ENCODE measurements at places on chromosomes 6 and 20. TPM values are rescaled to one million over a fixed set of nuclear protein-coding genes. Genes with fewer than 3 reads are reported as not detected.

DNA sequence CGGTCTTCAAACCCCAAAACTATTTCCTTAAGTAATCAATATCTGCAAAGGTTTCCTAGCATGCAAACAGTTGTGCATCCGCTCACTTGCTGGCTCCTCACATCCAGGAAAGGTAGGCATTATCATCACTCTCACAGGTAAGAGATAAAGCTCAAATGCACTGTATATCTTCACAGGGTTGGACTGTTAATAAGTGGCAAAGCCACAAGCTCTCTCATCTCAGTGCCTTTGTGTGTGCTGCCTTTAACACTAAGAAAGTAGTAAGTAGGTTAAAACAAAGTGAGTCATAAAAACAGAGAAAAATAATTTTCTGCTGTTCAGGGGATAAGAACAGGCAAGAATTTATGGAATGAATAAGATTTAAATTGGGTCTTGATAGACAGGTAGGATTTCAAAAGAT is 21.3 kb downstream of the MAN1A1 start:
- no peak for DNase-seq

- no peak for DNase-seq
These were observed 87.2 kb downstream of the DST start for GRCh38 chr6:56555438-56555872.

GRCh38 chr6:162497389-162497788 is 230.2 kb downstream of the PRKN start:
- no peak for DNase-seq

DNA sequence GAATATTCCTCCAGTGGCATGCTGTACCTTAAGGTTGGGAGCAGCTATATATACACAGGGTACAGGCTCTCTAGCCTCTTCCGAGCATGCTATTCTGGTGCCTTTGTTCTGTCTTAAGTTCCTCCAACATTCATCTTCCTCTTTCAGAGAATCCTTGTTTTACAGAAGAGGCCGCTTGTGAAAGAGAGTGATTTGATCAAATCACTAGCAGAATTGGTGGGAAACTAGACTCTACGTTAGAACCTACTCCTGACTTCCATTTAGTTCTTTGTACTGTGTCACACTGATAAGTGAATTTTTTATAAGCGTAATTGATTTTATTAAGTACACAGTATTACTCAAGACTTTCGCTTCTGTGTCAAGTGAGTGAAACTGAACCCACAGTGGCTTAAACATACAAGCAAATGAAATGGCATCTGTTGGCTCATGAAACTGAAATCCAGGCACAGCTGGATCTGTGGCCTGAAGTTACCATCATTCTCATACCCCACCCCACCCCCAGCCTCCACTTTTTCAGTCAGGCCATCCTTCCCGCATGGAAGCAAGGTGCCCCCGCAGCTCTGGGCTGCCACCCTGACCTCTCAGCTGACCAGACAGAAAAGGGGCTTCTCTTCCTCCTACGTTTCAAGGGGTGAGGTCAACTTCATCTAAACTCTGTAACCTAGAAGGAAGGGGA is 102.3 kb downstream of the RPP40 start:
- no peak for DNase-seq

GRCh38 chr20:16483024-16483423 is 90.2 kb downstream of the KIF16B start:
- no peak for DNase-seq

GRCh38 chr20:63572788-63573646 is 1.0 kb downstream of the HELZ2 start:
- DNase-seq: no peak

DNA sequence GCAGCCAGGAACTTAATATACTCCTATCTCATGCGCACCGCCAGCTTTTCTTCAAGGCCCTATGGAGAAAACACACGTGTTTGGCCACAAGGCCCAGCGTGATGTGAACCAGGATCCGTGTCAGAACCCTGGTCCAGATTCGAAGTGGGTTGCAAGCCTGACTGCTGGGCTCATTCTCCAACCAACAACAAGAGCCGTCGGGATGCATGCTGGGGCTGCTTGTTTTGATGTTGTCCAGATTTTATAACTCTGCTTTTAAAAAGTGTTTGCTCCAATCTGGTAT is 463 bp upstream of the SLC22A2 start:
- no peak for DNase-seq

GRCh38 chr6:113103634-113104361 is 753.3 kb upstream of the MARCKS start:
- no peak for DNase-seq

DNA sequence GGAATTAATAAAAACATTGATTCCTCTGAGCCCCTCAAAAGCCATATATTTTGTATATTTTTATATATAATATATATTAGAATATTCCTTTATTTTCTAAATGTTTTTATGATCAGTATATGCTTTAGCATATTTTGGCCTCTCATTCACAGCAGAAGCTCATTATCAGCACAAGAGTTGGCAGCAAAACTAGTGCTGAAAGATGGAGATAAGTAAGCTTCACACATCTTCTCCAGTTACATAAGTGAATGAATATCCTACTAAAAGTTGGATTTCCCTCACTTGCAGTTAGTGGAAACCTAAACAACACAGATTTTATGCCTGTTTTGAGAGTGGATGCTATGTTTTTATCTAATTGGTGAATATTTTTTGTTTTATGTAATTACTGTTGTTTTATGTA is 1303.8 kb upstream of the ADGRB3 start:
- no peak for DNase-seq

GRCh38 chr6:24721461-24722215 is 2.7 kb upstream of the C6orf62 start:
- DNase-seq: peak; percentile 90

- DNase-seq: no peak
These were observed 587.5 kb upstream of the ARID1B start for GRCh38 chr6:156189714-156190113.

DNA sequence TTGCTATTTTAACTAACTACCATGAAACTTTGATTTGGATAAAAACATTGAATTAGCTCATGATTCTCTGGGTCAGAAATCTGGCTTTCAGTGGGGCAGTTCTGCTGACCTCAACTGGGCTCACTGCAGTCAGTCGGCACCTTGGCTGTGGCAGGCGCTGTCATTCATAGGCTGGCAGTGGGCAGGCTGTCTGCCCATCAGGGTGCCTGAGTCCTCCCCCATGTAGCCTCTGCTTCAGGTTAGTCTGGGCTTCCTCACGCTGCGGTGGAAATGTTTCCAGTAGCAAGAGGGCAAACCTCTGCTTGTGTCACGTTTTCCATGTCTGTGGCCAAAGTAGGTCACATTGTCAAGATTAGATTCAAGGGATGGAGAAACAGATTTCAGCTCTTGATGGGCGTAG is 251.0 kb upstream of the TCF21 start:
- no peak for DNase-seq

GRCh38 chr6:122869437-122870024 is 80.5 kb downstream of the SMPDL3A start:
- no peak for DNase-seq

DNA sequence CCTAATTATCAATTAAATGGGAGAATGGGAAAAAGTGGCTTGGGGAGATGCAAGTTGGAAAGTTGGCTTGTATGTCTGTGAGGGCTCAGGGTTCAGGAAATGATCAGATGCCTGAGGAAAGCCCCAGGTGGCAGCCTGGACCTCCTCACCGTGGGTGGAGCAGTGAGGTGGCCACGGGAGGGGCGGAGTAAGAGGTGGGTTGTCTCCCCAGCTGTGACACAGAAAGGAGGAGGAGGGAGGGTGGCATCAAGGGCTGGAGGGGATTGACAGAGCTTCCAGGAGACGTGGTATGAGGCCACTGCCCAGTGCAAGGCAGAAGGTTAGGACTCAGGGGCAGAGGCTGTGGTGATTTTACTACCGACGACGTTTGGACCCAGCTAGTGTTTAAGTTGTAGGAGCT is 672.2 kb downstream of the PRKN start:
- no peak for DNase-seq

GRCh38 chr6:39086294-39086693 is 28.7 kb downstream of the SAYSD1 start:
- no peak for DNase-seq

Gene FAXC
- total RNA-seq: 3.0 TPM

Gene NR2E1
- total RNA-seq: not detected

Gene TRIM40
- total RNA-seq: 13.2 TPM

Gene ELOVL4
- 0.47 TPM for total RNA-seq

Gene MAS1
- not detected for total RNA-seq

Gene ZNF311
- total RNA-seq: 2.0 TPM

Gene HLA-DQB1
- 39.3 TPM for total RNA-seq

Gene ADGRF1
- total RNA-seq: 0.52 TPM

Gene ALDH5A1
- 13.9 TPM for total RNA-seq

Measured in left colon (tissue), 2 donors.